ENCODE measurements at places on chromosomes 2 and 18. TPM values are rescaled to one million over a fixed set of nuclear protein-coding genes. Genes with fewer than 3 reads are reported as not detected.

The HOXD11 gene
- total RNA-seq = not detected

The HADHA gene
- total RNA-seq = 127 TPM

The CFAP65 gene
- total RNA-seq = 1.3 TPM

The CERKL gene
- total RNA-seq = 1.1 TPM

The ZFAND2B gene
- 25.7 TPM for total RNA-seq

The TXNDC2 gene
- not detected for total RNA-seq

The SAG gene
- not detected for total RNA-seq

The TMEM198 gene
- 5.9 TPM for total RNA-seq

The PLCD4 gene
- 0.95 TPM for total RNA-seq

The PRSS56 gene
- total RNA-seq = not detected

The EDAR gene
- not detected for total RNA-seq

The POMC gene
- total RNA-seq = not detected

The KIF5C gene
- 2.9 TPM for total RNA-seq

The FOXD4L1 gene
- 0.92 TPM for total RNA-seq

The GRB14 gene
- total RNA-seq = 16.6 TPM

The DSC3 gene
- 9.8 TPM for total RNA-seq

The GCG gene
- not detected for total RNA-seq

The CFAP221 gene
- total RNA-seq = 9.5 TPM

The NOSTRIN gene
- total RNA-seq = 12.5 TPM

The CROCC2 gene
- not detected for total RNA-seq

The TCF23 gene
- total RNA-seq = not detected
